ENCODE measurements at places on chromosomes 5 and 9.

DNA sequence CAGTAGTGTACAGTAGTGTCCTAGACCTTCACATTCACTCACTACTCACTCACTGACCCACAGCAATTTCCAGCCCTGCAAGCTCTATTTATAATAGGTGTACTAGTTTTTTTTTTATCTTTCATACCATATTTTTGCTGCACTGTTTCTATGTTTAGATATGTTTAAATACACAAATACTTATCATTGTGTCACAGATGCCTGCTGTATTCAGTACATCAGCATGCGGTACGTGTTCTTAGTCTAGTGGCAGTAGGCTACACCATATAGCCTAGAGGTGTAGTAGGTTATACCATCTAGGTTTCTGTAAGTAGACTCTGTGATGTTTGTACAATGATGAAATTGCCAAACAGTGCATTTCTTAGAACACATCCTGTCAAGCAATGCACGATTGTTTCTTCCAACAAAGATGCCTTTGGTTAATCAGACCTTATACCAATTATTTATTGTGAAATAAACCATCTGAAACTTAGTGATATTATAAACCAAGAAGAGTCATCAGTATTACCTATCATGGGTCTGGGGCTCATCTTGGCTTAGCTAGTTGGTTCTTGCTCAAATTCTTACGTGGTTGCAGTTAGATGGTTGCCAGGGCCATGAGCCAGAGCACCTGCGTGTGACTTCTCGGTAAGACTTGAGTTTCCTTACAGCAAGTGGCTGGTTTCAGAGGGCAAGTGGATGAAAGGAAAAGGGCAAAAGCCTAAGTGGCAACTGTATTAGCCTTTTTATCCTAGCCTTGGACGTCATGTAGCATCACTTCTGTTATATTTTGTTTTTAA is 41.1 kb downstream of the ERBIN start:
- no peak for DNase-seq

DNA sequence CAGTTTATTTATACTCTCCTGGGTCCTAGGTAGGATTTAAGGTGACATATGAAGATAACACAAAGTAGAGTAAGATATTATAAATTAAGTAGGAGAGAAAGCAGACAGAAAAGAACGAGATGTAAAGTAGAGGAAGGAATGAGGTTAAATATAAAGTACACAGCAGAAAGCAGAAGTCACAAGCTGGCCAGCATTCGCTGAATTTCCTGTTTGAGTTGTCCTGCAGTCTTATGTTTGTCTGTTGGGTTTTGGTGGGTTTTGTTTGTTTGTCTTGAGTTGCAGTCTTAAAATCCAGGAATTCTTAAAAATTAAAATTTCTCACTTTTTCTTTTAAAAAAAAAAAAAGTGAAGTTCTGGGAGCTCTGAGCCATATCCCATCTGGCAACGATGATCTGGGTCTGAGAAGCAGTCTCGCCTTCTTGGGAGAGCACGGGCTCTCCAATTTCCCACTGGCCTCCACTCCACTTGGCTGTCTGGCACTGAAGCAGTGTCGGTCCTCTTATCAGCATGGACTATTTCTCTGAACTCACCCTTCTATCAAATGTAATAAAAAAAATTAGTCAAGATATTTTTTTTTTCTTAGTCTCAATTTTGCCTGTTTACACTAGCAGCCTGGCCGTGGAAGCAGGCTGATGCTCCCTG is 2.0 kb downstream of the S100Z start:
- DNase-seq = no peak

DNA sequence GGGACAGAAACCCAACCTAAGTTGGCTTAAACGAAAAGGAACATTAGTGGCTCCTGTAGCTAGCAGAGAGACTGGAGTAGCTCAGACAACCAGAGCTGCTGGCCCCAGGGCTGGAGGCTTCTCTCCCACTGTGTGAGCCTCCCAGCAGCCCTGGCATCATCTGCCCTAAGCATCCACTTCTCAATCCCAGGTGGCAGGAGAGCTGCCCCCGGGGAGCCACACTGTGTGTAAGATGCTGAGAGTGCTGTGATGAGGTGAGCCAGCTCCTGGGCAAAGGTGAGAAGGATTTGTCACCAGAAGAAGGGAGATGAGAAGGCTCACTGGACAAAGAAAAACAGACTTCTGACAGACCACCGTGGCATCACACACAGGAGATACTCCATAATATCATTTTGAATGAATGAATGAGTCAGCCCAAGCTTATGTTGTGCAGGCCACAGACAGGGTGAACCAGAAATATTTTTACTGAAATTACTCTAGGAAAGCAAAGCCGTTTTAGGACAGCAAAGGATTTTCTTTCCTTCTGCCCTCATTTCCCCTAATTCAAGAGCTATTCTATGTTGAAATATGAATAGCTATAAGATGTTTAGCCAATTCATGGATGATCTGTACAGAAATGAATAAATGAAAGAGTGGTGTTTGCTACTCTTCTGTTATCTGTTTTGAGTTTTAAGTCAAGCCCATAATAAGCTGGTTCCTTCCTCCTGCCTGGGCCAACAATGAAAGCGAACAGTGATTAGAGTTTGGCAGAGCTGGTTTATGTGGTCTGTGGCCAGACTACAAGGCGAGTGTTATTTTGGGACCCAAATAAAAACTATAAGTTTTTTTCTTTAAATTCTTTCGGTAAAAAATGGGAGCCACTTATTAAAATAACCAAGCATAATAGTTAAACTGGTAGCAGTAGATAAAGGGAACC is 57.4 kb upstream of the ECM2 start:
- no peak for DNase-seq

DNA sequence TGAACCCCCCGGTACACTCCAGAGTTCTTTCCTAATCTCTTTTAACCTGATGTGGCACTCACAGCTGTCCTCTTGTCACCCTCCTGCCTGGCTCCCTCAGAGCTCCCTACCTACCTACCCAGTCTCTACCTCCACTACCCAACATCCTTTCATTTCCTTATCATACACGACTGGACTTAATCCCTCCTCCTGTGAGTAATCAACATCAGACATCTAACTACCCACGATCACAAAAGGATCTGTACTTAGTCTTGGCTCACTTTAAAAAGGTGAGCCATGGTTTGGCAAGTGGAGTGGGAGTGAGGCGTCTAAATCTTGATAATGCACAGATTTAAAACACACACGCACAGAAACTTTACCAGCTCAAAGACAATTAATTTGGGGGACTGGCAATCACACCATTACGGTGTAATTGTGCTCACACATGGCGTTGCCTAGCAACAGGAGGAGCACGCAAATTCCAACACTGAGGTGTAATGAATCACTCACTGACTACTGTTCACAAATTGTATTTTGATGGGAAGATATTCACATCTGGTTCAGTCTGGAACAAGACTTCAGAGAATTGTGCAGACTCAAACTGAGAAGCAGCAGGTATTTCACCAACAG is 235.9 kb downstream of the EPB41L4A start:
- no peak for DNase-seq

- DNase-seq = no peak
Measured at GRCh38 chr9:14293801-14294200, 20.1 kb downstream of the NFIB start.

DNA sequence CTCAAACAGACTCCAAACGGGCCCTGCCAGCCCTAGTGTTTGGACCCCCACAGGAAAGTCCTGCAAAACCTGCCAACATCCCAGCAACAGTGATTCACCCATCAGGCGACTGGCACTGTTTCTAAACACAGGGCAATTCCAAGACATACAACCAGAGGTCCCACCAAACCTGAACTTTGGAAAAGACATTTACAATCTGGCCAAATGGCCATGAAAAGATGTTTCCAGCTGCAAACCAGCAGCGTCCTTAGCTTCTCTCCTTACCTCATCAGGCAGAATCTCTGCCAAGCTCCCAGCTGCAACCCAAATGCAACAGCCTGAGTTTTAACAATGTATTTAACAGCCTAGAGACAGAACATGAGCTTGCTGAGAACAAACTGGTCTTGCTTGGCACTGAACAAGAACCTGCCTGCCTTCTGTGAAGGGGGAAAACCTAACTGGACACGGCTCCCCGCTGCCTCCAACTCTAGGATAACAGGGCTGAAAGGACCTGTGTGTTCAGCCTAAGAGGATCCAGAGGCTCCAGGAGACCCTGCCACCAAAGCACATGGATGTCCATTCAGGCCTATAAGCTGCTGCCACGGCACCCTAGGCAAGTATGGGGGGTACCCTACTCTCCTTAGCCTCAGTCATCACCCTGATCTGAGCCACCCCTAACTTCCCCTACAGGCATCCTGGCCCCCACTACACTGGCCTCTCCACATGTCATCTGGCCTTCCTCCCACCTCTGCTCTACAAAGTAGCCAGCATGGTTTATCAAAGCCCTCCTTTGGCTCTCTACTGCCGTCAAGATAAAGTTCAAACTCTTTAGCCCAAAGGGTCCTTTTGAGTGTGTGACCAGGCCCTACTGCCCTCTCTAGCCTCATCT is 5.6 kb downstream of the P4HA2 start:
- no peak for DNase-seq

GRCh38 chr5:142492781-142493281 is 168.0 kb upstream of the SPRY4 start:
- no peak for DNase-seq

DNA sequence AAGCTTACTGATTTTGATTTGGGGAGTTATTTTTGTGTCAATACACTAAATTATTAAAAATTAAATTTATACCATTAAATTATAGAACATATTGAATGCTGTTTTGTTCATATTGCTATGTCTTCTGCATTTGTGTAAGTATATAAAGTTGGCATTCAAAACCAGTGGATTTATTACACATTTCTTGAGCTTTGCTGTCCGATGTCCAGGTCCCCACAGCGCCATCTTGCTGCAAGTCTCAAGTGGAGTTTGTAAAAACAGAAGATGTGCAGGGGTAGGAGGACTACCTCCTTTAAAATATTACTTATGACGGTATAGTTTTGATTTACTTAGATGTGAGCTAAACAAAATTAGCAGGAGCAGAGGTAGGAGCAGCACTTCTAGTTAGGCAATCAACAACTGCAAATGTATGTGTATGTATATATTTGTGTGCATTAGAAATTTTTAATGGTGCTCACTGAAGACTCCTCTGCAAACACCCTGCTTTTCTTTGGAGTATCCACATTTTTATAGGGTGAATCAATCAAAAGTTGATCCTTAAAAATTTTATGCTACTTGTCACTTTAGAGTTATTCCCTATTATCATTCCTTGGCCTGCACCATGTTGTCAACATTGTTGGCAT is 37.4 kb downstream of the CPEB4 start:
- peak; percentile 24 for DNase-seq

DNA sequence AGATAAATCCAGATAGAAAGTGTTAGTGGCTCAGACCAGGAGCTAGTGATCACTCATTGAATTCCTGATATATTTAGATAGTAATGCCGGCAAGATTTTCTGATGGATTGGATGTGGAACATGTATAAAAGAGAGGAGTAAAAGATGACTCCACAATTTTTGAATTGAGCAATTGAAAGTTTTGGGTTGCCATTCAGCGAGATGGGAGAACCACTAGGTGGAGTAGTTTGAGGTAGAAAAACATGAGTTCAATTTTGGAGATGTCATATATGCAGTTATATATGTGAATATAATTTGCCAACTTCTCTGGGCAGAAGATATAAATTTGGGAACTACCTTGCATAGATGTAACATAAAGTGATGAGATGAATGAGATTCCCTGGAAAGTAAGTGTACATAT is 502.5 kb upstream of the SEMA6A start:
- DNase-seq = no peak

Measured in neural crest cell (in vitro differentiated cells).